ENCODE measurements at places on chromosomes 12 and 14. TPM values are rescaled to one million over a fixed set of nuclear protein-coding genes. Genes with fewer than 3 reads are reported as not detected.

The LTA4H gene
- 55.0 TPM for total RNA-seq

The SSPN gene
- total RNA-seq, result 39.2 TPM

The AQP6 gene
- total RNA-seq, result not detected

The EFS gene
- total RNA-seq, result 29.6 TPM

The STAC3 gene
- total RNA-seq, result 1.1 TPM

The IL26 gene
- 2.5 TPM for total RNA-seq

The PDE6H gene
- total RNA-seq, result not detected

The ADCY6 gene
- 54.9 TPM for total RNA-seq

The NKX2-1 gene
- not detected for total RNA-seq

The KRT72 gene
- total RNA-seq, result not detected

The TMEM253 gene
- total RNA-seq, result 1.1 TPM

The DEPDC4 gene
- 1.6 TPM for total RNA-seq

The SDSL gene
- 9.4 TPM for total RNA-seq

The RAD9B gene
- 0.54 TPM for total RNA-seq

The OR10AD1 gene
- not detected for total RNA-seq

The AICDA gene
- not detected for total RNA-seq

The CYP46A1 gene
- 2.8 TPM for total RNA-seq

The RASSF9 gene
- 0.44 TPM for total RNA-seq

The NGB gene
- total RNA-seq, result not detected

The SCN8A gene
- 4.1 TPM for total RNA-seq

The NPFF gene
- not detected for total RNA-seq

The MYO1H gene
- total RNA-seq, result not detected

The EXOC3L4 gene
- total RNA-seq, result not detected

The TAS2R43 gene
- 0.22 TPM for total RNA-seq

The SLC6A15 gene
- not detected for total RNA-seq

The ZFC3H1 gene
- 36.7 TPM for total RNA-seq

The ITPK1 gene
- total RNA-seq, result 27.7 TPM

The CACNA2D4 gene
- 0.92 TPM for total RNA-seq

The DUSP16 gene
- 9.7 TPM for total RNA-seq

The RD3L gene
- total RNA-seq, result not detected

The KRT73 gene
- total RNA-seq, result not detected

The BCAT1 gene
- 191 TPM for total RNA-seq

The OTUB2 gene
- 0.99 TPM for total RNA-seq

The CPNE6 gene
- not detected for total RNA-seq

The PTCSC3 gene
- not detected for total RNA-seq

The TESPA1 gene
- total RNA-seq, result not detected

The BMAL2 gene
- 12.0 TPM for total RNA-seq

The PMEL gene
- 0.45 TPM for total RNA-seq

The KRT78 gene
- total RNA-seq, result not detected

The AKAP5 gene
- total RNA-seq, result 4.2 TPM

The RNASE7 gene
- not detected for total RNA-seq

Measured in chondrocyte (in vitro differentiated cells).